CD4-positive, alpha-beta T cell treated with Interleukin-15 for 1 hour (primary cell): ENCODE measurements at places on chromosomes 12 and 14.

DNA sequence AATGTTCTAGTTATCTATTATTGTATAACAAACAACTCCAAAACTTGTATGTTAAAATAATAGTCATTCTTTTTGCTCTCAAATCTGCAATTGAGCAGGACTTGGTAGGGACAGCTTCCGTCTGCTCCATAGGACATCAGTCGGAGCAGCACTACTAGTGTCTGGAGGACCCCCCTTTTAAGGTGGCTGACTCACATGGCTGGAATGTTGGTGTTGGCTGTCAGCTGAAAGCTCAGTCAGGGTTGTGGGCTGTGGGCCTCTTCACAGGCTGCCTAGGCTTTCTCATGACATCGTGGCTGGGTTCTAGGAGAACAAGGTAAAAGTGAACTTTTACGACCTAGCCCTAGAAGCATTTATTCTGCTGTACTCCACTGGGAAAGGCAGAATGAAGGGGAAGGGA is 160.6 kb downstream of the ANO4 start:
- no peak for DNase-seq

DNA sequence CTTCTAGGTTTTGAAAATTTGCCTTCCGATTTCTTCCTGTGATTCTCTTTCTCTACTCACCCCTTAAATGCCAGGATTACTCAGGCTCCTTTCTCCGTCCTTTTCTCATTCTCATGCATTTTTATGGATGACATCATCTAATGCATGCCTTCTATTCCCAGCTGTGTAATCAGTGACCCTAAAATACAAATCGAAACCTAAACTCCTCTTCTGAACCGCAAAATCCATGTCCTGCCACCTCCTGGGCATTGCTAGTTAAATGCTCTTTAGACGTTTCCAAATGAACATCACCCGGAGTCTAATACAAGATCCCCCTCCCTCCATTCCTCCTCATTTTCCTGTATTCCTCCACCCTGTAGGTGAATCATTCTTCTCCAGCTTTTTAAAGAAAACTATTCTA is 1703.1 kb upstream of the FLRT2 start:
- no peak for DNase-seq

DNA sequence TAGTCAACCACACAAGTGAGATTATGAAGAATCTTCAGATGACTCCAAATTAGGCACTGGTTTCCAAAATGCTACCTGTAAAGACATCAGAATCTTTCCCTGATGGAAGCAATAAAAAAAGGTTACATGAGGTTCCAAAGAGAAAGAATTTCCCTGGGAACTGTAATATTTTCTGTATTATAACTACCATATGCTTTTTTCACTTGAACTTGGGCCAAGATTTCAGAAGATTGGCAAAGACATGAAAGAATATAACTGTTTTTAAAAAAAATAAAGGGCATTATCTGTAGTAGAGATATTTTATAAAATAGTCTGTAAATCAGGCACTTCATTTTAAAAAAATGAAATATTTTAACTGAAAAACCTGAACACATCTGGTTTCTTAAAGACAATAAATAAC is 12.9 kb downstream of the HECTD1 start:
- DNase-seq: no peak

- no peak for DNase-seq
Measured at GRCh38 chr14:21652209-21652808, 1.3 kb upstream of the OR4E2 start.
